Hindlimb muscle (tissue), 1 donor: ENCODE measurements at places on chromosomes 4 and X. TPM values are rescaled to one million over a fixed set of nuclear protein-coding genes. Genes with fewer than 3 reads are reported as not detected.
A peak's percentile ranks its signal among the peaks of the same experiment; 100 is the strongest.

GRCh38 chr4:119000400-119000799 lies 111.7 kb downstream of the SYNPO2 start:
- DNase-seq = no peak

DNA sequence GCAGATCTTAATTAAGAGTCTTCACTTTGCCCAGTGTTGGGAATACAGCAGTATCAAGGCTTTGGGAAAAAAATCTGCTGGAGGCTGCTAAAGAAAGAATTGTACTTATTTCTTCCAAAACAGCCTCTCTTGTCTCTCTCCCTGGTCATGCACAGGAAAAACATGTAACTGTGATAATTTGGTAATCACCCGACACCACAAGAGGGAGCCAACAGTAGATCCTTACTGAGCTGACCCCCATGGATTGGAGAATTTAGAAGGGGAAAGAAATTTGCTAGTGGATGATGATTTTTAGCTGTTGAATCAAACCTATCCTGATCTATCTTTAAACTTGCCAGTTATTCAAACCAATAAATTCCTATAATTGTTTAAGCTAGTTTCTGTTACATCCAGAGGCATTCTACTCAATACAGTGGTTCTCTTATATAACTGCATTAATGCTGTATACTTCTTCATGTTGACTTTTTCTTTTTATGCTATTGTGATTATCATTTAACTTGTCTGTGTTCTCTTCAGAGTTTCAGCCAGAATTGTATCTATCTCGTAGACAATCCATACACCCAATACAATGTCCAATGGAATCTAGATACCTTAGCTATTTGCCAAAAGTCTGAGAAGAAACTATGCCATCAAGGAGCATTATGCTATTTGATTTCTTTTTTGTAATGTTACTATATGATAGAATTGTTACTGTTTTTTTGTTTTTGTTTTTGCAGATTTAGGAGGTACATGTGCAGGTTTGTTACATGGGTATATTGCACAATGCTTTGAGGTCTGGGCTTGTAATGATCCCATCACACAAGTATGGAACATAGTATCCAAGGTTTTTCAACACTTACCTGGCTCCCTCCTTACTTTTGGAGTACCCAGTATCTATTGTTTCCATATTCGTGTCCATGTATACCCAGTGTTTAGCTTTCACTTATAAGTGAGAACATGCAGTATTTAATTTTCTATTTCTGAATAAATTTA lies 31.3 kb upstream of the ARHGEF38 start:
- peak; percentile 14 for DNase-seq

DNA sequence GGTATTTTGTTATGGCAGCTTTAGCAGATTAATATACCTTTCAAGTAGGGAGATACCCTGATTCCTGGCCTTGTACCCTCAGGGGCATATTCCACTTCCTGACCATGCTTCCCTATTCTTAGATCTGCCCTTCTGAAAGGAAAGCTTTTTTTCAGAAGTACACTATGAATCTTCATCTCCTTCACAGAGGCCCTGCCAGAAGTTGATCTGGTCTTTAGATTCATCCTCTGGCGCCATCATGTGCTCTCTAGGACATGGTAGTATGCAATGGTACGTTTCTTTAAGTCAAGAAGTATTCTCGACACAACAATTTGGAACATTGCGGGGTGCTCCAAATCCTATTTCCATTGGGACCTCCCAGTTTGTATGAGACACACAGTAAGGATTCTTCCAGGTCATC lies 39.6 kb upstream of the DIPK2B start:
- no peak for DNase-seq

- DNase-seq = no peak
These were observed 75.3 kb upstream of the GRIA3 start for GRCh38 chrX:123108513-123109427.

GRCh38 chr4:99947608-99948007 lies 1.2 kb upstream of the DNAJB14 start:
- no peak for DNase-seq

The LEF1 gene
- 5.5 TPM for polyA plus RNA-seq

GRCh38 chr4:4392501-4393183 lies 5.7 kb downstream of the NSG1 start:
- no peak for DNase-seq

The NAT8L gene
- polyA plus RNA-seq = 4.4 TPM

- no peak for DNase-seq
These were observed 44.3 kb downstream of the CASP6 start for GRCh38 chr4:109658871-109659410.

GRCh38 chr4:189022440-189023035 lies 883.3 kb downstream of the TRIML1 start:
- DNase-seq = no peak

GRCh38 chr4:11599064-11599463 lies 170.4 kb upstream of the HS3ST1 start:
- no peak for DNase-seq

The FABP2 gene
- not detected for polyA plus RNA-seq

The VCX2 gene
- polyA plus RNA-seq = not detected

The BMX gene
- polyA plus RNA-seq = 2.3 TPM

GRCh38 chr4:115274545-115274944 lies 161.1 kb upstream of the NDST4 start:
- no peak for DNase-seq

- DNase-seq = no peak
These were observed 147.8 kb downstream of the DEFB131A start for GRCh38 chr4:9592010-9592409.

The SOWAHD gene
- 1.1 TPM for polyA plus RNA-seq

The CRMP1 gene
- polyA plus RNA-seq = 18.8 TPM

GRCh38 chrX:154408659-154409221 lies 314 bp downstream of the DNASE1L1 start:
- no peak for DNase-seq

- no peak for DNase-seq
These were observed 2062.4 kb downstream of the ARAP2 start for GRCh38 chr4:34181891-34182290.

DNA sequence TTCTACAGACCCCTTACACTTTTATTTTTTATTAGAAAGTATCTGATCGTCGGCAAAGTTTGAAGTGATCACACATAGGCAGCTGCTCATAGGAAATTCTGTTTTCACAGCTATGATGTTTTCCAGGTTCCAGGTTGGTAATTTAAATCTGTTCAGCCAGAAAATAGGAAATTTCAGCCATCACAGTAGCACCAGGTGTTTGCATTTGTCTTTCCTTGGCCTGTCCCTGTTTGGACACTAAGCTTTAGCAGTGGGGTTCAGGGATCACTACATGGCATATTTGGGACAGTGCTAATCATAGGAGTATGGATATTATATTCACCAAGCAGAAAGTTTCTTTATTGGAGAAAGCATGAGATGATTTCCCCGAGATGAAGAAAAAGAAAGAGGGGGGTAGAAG lies 92.9 kb downstream of the ANK2 start:
- no peak for DNase-seq

- no peak for DNase-seq
These were observed 46.6 kb upstream of the PGRMC2 start for GRCh38 chr4:128334256-128334655.

The PAK3 gene
- 9.8 TPM for polyA plus RNA-seq

DNA sequence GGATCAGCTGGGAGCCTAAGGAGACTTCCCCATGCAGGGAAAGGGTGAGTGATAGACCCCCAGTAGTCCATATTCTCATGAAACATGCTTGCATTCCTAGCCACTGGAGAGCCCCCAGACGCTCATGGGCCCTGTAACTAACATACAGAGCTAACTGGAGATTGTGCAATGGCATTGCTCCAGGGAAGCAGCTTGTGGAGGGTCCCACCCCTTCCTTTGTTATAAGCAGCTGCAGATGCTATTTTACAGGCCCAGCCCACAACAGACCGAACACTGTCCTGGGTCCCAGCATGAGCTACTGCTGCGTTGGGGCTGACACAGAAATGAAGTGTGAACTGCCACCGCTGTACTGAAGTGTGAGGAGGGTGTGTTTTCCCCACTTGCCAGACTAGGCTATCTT lies 1465.7 kb upstream of the DIAPH2 start:
- no peak for DNase-seq

DNA sequence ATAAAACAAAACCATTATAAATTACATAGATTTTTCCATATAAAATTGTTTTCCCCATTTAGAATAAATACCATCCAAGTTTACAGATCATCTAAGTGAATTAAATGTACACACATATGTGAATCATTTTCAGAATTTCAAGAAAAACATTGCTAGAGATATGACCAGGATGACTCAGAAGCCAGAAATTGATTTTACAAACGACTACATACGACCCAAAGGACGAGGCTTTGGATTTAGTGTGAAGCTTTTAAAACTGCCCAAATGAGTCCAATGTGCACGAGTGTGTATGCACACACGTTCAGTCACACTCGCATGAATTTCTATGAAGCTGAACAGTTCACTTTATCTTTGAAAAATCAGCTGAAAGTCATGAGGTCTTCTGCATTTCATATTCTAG lies 37.9 kb downstream of the MFAP3L start:
- DNase-seq = no peak

The PSAPL1 gene
- not detected for polyA plus RNA-seq

DNA sequence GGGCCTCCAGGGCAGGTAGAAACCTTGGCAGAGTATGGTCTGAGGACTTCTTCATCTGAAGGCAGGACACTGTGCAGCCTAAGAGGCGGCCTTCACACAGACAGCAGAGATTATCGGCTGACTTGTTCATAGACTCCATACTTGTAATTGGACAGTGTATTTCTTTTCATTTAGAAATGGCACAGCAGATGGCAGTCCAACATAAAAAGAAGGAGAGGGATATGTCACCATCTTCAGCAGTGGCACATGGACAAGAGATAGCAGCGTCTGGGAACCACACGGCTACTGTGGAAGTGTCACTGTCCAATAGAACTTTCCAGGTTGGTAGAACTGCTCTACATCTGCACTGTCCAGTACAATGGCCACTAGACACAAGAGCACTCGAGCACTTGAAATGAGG lies 21.7 kb upstream of the GEMIN8 start:
- DNase-seq = no peak

GRCh38 chr4:106854569-106855351 lies 181.4 kb downstream of the DKK2 start:
- DNase-seq = no peak

GRCh38 chr4:106587558-106587957 lies 219.0 kb upstream of the GIMD1 start:
- DNase-seq = peak; percentile 52

DNA sequence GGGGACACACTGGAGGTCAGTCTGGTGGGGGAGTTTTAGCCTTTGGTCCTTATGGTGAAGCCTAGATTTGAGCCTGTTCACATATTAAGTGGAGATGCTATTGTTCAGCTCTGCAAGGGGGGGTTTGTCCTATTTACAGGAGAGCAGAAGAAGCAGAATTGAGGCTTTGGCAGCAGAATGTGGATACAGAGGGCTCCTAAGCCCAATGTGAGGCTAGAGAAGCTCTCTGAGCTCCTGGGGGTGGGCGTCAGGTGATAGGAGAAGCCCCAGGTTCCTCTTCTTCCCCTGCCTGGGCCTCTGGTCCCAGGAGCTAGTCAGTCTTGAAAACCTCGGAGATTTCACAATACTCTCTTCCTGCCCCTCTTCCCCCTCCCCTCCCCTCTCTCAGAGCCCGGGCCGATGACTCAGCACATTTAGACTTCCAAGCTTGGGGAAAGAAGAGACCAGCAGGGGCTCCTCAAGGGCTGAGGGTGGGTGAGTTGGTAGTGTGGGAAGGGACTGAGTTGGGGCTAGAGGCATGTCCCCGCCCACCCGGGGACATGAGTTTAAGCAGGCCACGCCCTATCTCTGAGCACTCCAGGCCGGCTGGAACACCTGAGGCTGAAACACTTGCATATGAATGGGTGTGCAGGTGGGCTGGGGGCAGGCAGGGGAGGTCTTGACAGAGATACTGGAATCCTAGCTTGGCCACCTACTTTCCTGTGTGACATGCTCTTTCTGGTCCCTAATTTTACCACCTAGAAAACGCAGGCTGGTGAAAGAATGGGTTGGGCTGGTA lies 3.4 kb downstream of the TFE3 start:
- peak; percentile 47 for DNase-seq

GRCh38 chr4:88702782-88703181 lies 5.2 kb upstream of the NAP1L5 start:
- no peak for DNase-seq

The PAGE2 gene
- not detected for polyA plus RNA-seq

DNA sequence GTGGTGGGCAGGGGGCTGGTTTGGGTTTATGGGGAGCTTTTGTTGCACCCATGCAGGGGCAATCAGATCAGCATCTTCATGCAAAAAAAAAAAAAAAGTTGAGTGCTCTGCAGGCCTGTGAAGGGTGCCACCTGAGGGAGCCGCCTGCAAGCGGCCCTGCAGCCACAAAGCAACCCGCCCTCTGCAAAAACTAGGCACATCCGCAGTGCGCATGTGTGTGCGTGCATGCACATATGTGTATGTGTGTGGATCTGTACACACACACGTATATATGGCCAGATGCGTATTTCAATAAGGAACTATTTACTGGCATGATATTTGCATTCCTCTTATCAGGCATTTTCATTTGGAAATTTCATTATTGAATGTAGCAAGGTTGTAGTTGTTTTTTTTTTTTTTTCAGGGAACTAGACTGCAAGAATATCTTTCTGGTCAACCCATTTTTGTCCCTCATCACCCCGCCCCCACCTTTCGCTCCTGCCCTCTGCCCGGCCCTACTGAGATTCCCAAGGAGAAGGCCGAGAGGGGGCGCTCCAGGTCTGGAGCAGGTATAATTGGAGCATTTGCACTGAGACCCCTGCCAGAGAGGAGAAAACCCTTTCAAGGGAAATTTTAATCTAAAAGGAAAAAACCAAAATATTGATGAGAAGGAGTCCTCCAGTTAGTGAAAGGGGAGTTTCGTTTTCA lies 18.1 kb downstream of the CCNQ start:
- no peak for DNase-seq

The RNF175 gene
- polyA plus RNA-seq = 0.25 TPM
